ENCODE measurements at places on chromosomes 16 and 17.

DNA sequence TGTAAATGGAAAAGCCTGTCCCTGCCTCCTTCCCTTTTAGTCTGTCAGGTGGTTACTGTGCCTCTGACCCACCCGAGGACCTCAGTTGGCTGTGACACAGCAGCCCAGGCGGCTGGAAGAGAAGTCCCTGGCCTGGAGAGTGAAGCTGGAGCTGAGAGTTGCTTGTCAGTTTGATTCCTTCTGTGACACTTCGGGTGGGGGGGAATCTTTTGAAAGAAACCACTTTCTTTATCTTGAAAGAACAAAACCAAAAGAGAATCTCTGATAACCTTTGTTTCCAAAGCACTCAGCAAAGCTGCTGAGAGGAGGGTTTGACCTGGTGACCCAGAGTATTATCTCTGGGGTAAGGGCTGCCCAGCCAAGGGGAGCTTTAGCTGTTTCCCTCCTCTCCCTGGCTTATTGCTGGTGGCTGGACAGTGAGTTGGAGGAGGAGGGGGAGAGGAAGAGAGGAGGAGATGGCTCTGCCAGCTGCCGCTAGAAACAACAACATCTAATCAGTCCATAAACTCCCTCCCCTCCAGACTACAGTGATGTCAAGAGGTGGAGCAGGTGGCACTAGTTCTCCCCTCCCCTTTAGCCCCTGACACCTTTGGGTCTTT lies 34.0 kb downstream of the YPEL2 start:
- no peak for DNase-seq

- no peak for DNase-seq
These were observed 37.7 kb upstream of the ALDH3A2 start for GRCh38 chr17:19610879-19611278.

GRCh38 chr17:19412984-19413383 lies 2.0 kb downstream of the RNF112 start:
- no peak for DNase-seq

- no peak for DNase-seq
These were observed 33.4 kb downstream of the SOX8 start for GRCh38 chr16:1014771-1015495.

DNA sequence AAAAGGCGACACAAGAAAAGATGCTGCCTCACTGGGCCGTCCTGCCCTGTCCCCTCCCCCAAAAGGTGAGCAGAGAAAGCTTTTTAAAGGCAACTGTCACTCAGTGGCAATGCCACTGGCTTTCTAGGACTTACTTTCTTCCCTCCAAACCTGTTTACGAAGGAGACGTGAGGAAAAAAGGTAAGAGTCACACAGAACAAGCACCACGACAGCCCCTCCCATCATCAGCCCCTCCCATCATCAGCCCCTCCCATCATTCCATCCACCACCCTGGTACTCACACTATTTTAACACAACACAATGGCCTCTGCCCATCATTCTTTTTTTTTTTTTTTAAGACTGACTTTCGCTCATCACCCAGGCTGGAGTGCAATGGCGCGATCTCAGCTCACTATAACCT lies 77.1 kb downstream of the NXN start:
- DNase-seq: no peak

All from CD4-positive, alpha-beta T cell treated with Interleukin-15 for 1 hour (primary cell).